CD4-positive, alpha-beta T cell treated with Interferon alpha-2 for 1 hour (primary cell): ENCODE measurements at places on chromosomes 2 and 18.

GRCh38 chr2:200170221-200170620 is 136.3 kb upstream of the SPATS2L start:
- no peak for DNase-seq

- DNase-seq = no peak
Measured at GRCh38 chr2:208245746-208246145, 9.1 kb downstream of the IDH1 start.

DNA sequence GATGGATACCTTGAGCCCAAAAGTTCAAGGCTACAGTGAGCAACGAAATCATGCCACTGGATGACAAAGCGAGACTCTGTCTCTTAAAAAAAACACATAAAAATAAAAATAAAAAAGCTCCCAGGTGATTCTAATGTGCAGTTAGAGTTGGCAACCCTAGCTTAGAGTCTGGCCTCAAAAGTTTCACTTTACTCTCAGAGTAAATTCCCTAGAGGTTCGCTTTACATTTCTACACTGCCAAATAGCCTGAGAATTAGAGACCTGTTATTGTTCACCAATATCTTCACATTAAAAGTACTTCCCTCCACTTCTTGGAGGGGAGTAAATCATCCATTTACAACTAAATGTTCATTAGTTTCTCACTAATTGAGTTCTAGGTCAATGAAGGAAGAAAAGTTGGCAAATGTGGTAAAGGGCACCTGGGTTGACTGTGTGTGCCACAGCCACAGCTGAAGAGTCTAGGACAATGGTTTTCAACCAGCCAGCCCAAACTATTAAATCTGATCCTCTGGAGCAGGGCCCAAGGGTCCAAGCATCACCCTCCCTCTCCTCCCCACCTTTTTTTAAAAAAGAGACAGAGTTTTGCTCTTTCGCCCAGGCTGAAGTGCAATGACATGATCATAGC is 15.2 kb upstream of the TMEM37 start:
- no peak for DNase-seq

- DNase-seq = no peak
Measured at GRCh38 chr2:217878915-217879590, 123.7 kb downstream of the TNS1 start.

- no peak for DNase-seq
Measured at GRCh38 chr2:241703032-241703604, 1.3 kb downstream of the ING5 start.

DNA sequence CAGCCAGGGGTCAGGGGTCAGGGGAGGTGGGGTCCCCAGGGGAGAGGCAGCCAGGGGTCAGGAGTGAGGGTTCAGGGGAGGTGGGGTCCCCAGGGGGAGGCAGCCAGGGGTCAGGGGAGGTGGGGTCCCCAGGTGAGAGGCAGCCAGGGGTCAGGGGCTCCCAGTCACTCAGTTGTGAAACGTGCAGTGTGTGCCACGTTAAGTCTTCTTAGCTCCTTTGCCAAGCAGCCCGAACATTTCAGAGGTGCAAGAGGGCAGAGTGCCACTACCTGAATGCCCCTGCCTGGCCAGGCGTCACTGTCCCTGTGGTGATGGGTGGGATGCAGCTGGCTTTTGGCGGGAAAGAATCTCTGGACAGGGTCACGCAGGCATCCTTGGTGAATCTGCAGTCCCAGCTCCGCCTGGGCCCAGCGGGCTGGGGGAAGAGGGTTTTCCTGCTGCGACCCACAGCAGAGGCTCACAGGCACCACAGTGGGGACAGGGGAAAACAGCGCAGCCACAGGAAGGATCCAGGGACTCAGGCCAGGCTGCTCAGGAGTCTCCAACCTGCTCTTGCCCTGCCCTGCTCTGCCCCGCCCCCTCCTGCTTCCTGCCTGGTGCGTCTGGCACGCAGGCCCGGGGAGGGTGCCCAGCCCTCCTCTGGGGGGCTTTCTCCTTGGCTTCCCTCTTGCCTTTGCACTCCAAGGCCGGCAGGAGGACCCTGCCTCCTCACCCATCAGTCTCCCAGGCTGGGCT is 188.3 kb downstream of the TWIST2 start:
- DNase-seq = no peak

- DNase-seq = no peak
Measured at GRCh38 chr2:60555783-60556139, 2.3 kb upstream of the BCL11A start.

GRCh38 chr2:7288484-7288883 is 371.3 kb downstream of the RNF144A start:
- no peak for DNase-seq

DNA sequence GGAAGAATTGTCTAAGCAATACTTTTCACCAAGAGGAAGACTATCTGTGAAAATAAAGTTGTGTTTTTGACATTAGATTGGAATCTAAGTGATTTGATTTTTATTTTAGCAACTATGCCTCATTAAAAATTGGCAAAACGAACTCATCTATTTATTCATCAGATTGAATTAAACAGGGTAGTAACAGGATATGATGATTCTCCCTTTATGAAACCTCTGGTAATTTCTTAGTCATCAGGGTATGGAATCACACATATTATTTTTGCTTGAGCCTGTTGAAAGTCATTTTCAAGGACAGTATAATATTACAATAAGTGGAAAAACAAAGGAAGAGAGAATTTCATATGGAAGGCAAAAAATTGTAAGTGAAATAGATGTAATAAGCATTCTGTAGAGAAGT is 22.0 kb downstream of the ZNF804A start:
- DNase-seq = no peak

DNA sequence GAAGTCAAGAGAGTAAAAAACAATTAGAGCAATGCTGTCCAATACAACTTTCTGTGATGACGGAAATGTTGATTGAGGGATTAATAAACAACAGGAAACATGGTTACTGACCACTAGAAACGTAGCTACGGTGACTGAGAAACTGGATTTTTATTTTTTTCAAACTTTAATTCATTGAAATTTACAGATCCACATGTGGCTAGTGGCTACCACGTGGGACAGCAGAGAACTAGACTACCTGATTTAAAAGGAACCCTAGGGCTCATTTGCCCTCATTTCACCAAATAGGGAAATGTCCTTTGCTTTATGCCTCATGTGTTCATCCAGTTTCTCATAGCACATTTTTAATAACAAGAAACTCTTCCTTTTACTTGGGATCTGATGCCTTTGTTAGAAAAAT is 413.0 kb downstream of the TGIF1 start:
- no peak for DNase-seq

DNA sequence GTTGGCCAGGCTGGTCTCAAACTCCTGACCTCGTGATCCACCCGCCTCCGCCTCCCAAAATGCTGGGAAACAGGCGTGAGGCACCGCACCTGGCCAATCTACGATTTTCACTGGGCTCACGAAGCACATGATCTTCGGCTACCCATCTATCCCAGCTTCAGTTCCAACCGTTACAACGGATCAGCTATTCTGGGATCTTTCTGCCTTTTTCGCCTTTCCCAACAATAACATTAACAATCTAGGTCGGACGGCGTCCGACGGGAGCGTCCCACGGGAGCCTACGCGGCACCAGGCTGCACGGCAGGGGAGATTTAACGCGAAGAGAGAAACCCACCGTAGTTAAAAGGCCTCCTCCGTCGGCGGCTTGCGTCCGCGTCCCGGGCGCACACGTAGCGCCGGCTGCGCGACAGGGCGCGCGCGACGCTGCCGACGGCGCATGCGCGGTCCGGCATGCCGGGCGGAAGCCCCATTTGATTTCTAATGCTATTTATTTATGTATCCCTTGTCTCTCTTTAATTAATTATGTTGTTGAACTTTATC is at the start of gene MSL3B:
TSS of gene MSL3B (minus strand) at position 394 of the 540 bp plus-strand sequence.
- peak; percentile 47 for DNase-seq
